ENCODE measurements at places on chromosomes 2 and 18.

GRCh38 chr2:182166841-182167240 lies 181.2 kb downstream of the PPP1R1C start:
- DNase-seq: no peak

DNA sequence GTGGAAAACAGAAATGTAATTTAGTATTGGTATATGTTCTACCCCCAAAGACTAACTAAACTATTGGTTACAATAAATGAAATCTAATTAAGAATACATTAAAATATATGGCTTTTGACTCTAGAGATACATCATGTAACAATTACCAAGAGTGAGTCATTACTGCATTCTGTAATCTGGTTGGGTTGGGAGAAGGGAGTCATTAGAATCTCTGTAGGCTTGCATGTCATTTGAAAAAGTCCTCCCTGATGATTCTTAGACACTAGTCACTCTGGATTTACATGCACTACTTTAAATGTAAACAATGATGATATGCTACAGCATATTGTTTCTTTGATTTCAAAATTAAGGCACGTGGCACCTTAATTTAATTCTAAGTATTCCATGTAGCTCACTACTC lies 293.4 kb upstream of the CHST9 start:
- no peak for DNase-seq

DNA sequence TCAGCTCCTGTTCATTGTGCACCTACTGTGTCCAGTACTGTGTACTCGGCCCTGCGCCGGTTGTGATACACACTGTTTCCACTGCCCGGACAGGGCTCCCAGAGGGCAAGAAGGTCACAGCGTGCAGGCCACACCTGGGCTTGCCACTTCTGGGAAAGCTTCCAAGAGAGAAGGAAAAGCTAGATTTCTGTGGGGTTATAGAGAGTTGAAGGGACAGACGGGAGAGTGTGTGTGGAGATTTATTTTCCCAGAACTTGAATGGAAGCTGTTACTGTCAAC lies 3.8 kb upstream of the CNDP1 start:
- no peak for DNase-seq

DNA sequence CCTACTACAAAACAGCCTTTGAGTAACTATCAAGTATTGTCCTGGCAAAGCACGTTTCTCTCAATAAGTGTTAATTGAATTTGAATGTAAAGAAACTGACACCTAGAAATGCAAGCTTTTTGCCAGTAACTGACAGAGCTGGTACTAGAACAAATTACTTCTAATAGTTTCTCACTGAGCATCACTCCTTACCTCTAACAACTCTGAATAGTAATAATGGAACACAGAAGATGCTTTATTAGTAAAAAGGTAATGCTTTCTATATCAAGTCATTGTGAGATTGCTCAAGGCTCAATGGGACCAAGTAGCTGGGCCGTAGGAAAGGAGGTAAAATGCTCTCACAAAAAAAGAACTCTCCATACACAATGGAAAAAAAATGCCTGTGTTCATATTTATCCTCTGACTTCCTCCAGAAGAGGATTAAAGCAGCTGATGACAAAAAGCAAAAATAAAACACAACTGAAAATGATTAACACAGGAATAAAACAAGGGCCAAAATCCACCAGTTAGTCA lies 11.8 kb downstream of the RASGRP3 start:
- no peak for DNase-seq

GRCh38 chr18:54223568-54224241 lies 764 bp downstream of the MBD2 start:
- DNase-seq: peak; percentile 59

GRCh38 chr2:7016148-7016547 lies 98.9 kb downstream of the RNF144A start:
- no peak for DNase-seq

GRCh38 chr2:17951563-17951962 lies 73.1 kb downstream of the KCNS3 start:
- no peak for DNase-seq

- no peak for DNase-seq
Measured at GRCh38 chr18:49406863-49407262, 53.6 kb downstream of the DYM start.

- DNase-seq: no peak
Measured at GRCh38 chr18:3966246-3966641, 488.9 kb downstream of the DLGAP1 start.

- no peak for DNase-seq
Measured at GRCh38 chr2:171431677-171432167, 2.1 kb downstream of the METTL8 start.

GRCh38 chr18:9860682-9861081 lies 25.1 kb upstream of the TXNDC2 start:
- no peak for DNase-seq

DNA sequence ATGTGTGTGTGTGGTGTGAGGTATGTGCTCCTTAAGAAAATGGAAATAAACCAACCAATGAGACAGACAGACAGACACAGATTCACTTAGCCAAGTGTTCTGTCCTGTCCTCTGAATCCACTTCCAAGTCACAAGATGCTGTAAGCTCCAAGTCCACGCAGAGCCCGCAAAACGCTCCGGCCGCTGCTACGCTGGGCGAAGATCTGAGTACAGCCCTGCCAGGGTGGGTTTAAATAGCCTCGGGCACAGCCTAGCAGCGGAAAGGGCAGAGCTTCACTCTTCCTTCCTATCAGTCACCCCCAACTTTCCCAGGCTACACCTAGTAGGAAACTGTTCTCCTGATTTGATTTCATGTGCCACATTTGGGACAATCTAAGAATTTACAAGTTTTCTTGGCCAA lies 121.2 kb upstream of the ANKRD30BL start:
- DNase-seq: no peak

GRCh38 chr2:232235716-232236115 lies 142.8 kb upstream of the ALPP start:
- no peak for DNase-seq

DNA sequence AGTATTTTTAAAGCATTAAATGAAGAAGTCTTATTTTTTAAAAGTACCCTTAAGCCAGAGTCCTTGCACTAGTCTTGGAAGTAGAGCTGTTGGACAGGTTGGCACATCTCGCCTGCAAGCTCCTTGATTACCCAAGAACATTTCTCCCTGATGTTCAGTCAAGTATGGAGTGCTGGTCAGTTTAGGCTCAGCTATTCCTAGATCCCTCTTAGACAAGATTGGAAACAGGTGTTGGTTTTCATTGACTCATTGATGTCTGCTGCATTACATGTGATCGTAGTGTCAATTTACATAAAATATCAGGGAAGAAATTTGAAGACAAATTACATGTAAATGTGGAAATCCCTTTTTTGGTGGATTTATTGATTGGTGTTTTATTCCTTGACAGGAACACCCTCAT lies 170.4 kb downstream of the ZNF407 start:
- DNase-seq: no peak

DNA sequence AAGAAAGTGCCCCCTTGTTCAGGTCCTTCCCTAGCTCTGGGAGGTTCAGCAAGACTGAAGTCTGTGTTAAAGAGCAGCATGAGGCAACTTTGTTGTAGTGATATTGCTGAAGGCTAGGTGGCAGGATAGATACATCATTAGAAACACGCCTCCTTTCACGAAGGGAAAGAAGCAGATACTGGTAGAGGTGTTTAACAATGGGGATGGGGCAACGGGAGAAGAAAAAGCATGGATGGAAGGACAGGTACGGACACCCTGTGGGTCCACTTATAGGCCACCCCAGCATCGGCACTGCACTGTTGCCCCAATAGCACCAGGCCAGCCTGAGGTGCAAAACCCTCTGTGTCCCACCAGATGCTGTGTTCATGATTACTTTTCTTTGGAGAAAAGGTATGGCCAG lies 3.5 kb upstream of the IGFBP5 start:
- no peak for DNase-seq

DNA sequence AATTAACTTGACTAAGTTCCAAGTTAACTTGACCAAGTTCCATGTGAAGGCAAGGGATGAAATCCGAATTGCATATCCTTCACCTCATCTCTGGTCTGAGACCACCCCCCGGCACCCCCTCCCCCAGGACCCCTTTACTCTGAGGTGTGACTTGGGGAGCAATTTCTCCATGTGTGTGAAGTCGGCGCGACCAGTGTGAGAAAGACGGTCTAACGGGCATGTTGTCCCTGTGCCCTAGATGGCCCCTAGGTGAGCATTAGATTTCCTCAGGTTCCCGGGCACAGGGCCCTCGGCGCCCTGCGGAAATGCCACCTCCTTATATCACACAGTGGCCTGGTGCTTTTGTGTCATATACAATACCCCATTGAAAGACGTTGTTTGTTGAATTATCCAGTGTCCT lies 137.1 kb downstream of the CTIF start:
- DNase-seq: peak; percentile 24
